ENCODE measurements at places on chromosomes 12 and 14.

DNA sequence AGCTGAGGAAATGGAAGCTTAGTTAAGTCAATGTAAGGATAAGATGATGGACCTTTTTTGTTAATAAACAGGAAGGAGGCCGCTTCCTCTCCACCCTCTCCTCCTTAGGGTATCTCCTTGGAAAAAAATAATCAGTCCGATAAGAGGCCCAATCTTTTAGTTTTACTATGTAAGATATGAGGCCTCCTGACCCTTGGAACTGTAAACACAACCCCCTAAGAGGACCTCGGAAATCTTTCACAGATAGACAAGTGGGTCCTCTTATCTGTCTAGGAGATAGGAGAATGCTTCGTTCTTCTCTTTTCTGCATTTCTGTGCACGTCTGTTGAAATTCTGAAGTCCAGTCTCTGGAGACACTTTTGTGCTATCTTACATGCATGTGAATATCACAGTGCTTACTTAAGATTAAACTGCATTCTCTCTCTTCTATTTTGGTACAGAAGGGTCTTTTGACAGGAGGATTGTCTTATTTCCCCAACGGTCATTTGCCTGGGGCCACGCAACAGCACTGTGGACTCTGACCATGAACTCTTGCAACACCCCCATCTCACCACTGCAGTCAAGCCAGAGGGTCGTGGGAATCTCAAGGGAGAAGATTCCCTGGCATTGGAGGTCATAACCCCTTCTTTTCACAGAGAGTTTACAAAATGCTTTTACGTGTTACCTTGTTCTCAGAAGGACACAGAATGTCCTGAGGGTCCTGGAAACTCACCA is 313.0 kb upstream of the RTL1 start:
- no peak for DNase-seq

DNA sequence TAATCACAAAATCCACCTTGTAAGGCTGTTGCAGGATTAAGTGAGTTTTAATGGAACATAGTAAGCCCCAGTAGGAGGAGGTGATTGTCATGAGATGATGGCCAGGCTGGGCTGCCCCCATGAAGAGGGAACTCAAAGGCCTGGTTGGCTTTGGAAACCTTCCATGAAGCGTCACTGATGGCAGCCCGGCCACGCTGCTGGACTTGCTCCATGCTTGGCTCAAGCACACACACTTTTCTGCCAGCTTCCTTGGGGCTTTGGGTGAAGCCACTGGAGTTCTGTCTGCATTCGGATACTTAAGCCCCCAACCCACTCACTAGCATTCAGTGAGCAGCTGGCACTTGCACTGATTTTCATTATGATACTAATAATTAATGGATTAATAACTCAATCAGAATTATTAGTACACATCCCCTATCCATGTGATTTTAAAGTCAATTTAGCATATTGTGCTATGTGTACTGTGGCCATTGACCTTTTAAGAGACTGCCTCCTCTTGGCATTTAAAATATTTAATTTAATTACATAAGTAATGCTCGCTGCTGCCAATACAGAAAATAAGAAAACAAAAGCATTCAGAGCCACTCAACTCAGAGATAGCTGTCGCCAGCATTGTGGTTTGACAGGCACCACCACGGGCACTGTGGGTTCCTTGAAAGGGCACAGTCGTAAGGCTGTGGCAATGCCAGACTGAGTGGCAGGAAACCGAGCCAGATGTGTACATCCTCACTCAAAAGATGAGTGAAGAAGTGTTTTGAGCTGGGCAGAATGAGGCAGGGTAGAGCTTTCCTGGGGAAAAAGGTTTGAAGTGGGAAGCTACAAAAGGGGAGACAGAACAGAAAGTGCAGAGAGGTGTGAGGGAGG is 15.9 kb downstream of the KRT85 start:
- no peak for DNase-seq

- DNase-seq: peak; percentile 98
Measured at GRCh38 chr12:51886021-51886710, 1.7 kb upstream of the ANKRD33 start.

DNA sequence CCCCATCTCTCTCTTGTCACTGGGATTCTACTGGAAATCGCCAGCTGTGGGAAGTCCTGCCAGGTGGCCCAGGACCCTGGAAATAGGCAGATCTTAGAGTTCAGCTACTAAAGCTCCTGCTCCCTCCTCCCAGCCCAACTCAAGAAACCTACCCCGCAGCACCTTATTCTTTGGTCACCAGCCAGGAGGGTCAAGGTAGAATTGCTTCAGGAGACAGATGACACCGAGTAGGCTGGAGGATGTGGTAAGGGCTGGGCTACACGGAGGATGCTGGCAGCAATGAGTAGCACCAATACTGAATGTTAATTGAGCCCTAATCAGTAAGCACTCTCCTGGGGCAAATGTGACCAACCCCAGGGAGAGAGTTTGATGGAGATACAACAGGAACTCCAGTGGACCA is 119.7 kb upstream of the VASH1 start:
- DNase-seq: no peak

DNA sequence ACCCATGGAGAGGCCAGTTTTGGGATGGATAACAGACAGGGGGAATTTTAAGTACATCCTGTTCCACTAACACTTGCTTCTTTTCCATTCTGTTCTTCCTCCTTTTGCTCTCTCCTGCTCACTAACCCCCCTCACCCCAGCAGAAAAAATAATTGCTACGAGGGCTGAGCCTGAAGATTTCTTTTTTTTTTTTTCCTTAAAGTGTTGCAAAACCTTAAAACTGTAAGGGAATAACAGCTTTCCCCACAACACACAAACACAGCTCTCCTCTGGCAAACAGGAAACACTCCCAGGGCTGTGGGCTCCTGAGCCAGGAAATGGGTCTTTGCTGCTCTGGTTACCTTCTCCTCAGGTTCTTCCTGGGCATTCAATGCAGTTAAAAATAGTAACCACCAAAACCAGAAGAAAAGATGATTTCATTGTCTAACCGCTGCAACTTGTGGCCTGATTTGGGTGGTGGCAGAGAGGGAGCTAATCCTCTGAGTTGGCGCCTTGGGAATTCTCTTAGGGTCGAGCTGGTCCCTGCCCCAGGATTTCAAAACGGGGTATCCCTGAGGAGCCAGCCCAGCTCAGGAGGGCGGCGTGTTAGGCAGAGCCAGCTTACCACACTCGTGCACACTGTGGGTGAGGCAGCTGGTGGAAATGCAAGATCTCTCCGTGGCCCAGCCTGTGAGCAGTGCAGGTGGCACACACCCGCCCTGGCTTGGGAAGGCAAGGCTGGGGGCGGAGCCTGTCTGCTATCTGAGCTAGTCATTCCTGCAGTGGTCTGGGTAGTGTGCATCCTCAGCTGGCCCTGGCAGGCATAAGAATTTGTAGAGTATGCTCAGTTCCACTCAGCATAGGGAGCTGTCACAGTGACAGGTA is 17.1 kb upstream of the EMP1 start:
- peak; percentile 45 for DNase-seq

DNA sequence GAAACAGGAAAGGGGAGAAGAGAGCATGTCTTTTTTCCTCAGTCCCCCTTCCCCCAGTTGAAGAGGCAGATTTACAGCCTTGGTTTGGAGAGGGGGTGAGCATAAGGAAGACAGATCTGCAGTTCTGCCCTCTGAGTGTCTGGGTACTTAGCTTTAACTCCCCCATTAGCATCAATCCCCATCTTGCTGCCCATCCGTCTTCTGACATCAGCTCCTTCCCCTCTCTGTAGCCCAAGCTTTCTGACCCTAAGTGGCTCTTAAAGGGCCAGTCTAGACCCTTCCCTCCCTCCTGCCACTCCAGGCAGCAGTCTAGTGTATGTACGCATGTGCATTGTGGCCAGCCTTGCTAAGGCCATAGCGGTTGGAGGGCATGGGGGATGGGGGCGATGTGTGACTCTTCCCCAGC is 7.3 kb downstream of the GPR84 start:
- no peak for DNase-seq
